ENCODE measurements at places on chromosomes 7 and 10.

DNA sequence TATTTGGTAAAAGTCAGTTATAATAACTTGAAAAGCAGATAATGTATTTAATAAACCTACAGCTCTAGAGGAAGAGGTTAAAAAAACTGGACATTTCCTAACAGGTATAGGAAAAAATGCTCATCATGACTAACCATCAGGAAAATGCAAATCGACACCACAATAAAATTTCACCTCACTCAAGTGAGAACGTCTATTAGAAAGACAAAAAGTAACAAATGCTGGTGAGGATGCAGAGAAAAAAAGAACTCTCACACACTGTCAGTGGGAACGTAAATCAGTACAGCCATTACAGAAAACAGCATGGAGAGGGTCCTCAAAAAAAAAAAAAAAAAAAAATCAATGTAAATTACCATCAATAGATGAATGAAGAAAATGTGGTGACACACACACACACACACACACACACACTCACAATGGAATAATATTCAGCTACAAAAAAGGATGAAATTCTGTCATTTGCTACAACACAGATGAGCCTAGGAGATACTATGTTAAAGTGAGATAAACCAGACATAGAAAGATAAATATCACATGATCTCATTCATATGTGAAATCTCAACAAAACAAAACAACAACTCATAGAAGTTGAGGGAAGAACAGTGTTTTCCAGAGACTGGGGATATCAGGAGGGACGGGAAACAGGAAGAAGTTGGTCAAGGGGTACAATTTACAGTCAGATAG, 20.1 kb downstream of the EPC1 start:
- DNase-seq = no peak

DNA sequence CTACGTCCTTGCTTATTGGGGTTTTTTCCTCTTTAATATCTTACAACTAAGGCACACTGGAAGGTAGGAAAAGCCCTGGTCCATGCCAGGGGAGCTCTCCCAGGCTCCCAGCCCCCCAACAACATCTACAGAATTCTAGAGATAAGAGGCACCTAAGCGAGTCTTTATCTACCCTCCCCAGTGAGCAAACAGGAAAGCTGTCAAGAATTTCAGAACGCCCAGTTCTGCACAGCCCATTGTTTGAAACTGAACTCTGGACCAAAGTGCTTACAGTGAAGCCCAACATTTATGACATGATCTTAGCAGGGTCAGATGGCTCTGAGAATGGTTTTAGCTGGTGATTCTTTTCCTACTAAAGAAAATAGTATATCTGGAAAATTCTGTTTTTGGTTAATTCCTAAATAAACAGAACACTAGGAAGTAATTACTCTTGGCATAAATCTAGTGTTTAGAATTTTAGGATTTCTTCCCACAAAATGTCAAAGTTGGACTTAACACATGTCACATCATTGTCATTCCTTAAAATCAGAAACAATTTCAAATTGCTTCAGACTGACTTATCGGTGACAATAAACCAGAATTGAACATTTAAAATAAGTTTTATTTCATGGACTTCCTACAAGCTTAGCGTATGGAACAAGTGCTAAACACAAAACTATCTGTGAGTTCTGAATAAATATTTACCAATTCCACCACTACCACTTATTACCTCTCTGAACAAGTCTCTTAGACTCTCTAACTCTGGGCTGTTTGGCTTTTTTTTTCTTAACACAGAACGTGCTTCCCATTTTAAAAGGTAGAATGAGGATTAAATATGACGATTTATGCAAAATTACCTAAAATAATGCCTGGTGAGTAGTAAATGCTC, 31.3 kb upstream of the RNF32 start:
- DNase-seq = no peak

DNA sequence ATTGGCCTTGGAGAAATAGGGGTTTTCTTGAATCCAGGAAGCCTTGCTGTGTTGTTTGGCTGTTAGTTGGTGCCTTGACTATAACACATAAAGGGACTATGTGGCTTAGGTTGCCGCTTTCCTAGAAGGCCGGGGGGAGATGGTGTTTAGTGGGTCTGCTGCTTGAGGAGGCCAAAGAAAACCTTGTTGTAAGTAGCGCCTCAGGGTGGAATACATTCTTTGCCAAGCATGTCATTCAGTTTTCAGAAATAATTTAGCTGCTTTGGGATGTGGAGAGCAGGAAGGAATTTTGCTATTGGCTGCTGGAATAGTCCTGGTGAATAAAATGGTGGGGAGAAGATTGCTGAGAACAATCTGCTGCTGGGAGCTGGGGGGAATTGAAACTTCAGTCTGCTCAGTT, 132.9 kb upstream of the WNT16 start:
- DNase-seq = no peak

DNA sequence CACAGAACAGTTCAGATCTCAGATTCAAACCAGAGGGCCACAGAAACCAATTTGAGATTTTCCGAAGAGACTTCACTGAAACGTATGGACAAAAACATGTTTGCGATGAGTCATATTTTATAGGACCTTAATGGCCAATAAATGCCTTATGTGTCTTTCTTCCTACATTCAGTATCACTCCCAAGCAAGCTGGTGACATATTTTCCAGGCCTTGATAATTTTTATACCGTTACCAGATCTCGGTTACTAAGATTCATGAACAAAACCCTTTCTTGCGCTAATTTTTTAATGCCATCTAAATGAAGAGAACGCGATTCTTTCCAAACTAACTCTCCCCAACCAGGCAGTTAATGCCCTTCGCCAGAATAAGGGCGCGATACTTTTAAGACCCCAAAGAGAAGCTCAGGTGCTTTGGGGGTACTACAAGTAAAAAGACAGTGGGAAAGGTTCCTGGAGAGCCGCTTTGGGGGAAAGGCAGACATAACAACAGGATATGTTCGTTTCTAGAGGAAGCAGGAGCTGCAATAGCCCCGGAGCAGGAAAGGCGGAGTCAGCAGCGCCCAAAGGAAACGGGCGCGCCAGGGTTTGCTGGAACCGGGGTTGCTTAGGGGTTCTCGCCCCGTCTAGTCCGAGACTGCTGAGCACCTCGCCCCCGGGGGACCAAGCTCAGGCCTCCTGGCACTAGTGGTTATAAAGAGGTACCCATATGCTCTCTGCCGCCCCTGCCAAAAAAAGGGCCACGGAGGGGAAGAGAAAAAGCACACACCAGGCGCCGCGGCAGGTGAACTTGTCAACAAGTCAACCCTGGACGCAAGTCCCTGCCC, 884 bp downstream of the ICA1 start:
- DNase-seq = no peak

DNA sequence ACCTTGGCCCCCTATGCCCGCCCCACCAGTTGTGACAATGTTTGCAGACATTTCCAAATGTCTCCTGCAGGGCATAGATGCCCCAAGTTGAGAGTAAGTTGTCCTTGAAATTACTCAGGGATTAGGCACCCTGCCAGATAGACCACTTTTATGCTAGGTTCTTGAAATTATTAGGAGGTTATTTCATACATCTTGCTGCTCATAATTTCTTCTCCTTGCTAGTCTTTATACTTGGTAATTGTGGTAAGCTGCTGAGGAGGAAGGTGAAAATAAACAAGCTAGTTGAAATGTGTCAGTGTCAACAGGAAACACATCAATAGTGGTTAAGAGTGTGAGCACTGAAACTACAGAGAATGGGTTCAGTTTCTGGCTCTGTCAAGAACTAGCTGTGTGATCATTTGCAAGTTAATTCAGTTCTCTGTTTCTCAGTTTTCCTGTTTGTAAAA, 63.7 kb upstream of the AOAH start:
- no peak for DNase-seq

DNA sequence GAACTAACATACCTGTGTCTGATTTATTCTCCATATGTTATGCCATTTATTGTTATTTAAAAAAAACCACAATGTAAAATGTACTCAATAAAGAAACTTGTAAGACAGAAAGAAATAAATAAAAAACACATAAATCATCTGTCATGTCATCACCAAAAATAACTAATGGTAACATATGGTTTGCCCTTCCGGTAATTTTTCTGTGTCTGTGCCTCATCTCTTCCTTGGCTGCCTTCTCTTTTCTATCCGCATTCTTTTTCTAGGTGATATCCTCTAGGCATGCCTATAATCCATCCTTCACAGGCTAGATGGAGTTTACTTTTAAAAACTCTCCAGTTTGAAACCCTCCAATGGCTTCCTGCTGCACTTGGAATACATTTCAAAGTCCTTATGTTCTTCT, 304.0 kb upstream of the ETV1 start:
- no peak for DNase-seq

GRCh38 chr7:84372155-84372621, 177.6 kb upstream of the SEMA3A start:
- no peak for DNase-seq

DNA sequence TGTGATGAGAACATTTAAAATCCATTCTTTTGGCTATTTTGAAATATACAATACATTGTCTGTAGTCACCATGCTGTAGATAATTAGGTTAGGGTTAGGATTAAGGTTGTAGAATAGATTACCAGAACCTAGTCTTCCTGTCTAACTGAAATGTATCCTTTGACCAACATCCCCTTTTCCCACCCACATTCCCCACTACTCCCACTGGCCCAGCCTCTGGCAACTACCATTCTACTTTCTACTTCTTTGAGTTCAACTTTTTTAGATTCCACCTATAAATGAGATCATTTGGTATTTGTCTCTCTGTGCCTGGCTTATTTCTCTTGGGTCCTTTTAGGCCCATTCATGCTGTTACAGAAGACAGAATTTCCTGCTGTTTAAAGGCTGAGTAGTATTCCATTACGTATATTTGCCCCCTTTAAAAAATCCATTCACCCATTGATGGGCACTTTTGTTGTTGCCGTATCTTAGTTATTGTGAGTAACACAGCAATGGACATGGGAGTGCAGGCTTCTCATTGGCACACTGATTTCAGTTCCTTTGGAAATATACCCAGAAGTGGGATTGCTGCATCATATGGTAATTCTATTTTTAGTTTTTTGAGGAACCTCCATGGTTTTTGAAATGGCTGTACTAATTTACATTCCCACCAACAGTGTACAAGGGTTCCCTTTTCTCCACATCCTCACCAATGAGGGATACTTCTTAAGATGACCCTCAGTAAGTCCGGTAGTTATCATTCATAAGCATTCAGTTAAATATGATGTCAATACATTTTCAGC, 104.0 kb downstream of the RALA start:
- no peak for DNase-seq

GRCh38 chr7:139132887-139133286, 23.4 kb upstream of the ZC3HAV1 start:
- DNase-seq = no peak

DNA sequence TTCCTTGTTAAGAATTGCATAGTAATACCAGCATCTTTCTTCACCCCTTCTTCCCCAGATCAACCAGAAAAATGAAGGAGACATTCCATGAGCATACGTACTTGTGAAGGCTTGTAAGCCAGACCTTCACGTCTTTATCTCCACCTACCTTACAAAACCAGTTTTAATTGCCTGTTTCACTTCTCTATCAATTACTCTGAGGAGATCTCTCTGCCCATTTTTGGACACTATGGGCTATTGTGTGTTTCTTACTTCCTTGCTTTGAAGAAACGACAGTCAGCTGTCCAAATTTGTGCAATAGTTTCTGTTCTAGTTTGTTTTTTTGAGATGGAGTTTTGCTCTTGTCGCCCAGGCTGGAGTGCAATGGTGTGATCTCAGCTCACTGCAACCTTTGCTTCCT, 349.7 kb upstream of the MBL2 start:
- DNase-seq = no peak

DNA sequence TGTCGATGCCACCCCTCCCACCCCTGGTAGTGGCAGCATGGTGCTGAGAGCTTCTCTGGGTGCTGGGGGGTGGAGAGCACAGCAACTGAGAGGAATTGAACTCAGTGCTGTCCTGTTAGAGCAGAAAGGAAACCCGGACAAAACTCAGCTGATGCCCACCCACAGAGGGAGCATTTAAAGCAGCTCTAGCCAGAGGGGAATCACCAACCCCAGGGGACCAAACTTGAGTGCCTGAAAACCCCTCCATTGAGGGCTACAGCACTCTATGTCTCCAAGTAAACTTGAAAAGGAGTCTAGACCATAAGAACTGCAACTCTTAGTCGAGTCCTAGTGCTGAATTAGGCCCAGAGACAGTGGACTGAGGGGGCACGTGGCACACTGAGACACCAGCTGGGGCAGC, 16.8 kb upstream of the FOXI2 start:
- DNase-seq = no peak

GRCh38 chr7:155840909-155841308, 28.6 kb upstream of the SHH start:
- no peak for DNase-seq

- DNase-seq = no peak
These were observed 69.8 kb upstream of the AGR3 start for GRCh38 chr7:16951483-16952080.

DNA sequence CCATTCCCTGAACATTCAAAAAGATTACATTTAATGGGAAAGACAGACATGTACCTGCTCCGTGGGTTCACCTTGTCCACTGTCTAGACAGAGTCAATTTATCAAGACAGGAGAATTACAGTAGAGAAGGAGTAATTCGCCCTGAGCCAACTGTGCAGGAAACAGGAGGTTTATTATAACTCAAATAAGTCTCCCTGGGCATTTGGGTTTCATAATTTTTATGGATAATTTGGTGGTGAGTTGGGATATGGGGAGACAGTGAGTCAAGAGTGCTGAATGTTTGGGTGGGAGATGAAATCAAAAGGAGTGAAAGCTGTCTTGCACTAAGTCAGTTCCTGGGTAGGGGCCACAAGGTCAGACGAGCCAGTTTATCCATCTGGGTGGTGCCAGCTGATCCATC, 165.9 kb upstream of the NAMPT start:
- no peak for DNase-seq

DNA sequence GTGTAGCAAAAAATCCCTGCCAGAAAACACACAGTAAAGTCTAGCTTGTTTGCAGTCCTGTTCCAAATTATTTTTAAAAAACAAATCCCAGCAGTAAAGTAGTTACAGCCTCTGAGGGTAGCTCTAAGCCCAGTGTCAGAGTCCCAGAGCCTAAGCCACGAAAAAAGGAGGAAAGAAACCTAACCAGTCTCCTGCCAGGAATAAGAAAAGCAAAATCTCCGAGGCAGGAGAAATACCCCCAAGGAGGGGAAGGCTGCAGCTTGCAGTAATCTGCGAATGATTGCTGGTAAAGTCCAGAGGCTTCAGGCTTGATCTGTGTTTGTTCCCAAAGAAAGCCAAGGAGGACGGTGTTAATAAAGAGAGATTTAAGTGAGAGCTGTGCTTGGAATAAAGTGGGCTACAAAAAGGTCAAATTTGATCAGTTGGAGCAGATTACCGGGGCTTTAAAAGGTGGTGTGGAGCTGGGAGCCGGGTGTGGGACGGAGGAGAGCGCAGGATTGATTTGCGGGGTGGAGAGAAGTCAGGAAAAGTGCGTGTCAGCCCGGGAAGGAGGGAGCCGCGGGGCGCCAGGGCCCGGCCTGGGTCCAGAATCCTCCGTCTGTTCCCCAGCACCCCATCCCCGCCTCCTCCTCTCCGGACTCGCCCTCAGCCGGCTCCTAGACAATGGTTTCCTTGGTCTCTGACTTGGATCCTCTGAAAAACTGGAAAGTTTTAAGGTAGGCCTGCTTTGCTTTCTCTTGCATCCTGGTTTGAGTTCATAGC, 219.4 kb upstream of the CELF2 start:
- no peak for DNase-seq

- DNase-seq = no peak
These were observed 20.7 kb downstream of the CREB3L2 start for GRCh38 chr7:137981175-137981574.

All from T-helper 1 cell (primary cell).